ENCODE measurements at places on chromosomes 7 and 10. TPM values are rescaled to one million over a fixed set of nuclear protein-coding genes. Genes with fewer than 3 reads are reported as not detected.
A peak's percentile ranks its signal among the peaks of the same experiment; 100 is the strongest.

DNA sequence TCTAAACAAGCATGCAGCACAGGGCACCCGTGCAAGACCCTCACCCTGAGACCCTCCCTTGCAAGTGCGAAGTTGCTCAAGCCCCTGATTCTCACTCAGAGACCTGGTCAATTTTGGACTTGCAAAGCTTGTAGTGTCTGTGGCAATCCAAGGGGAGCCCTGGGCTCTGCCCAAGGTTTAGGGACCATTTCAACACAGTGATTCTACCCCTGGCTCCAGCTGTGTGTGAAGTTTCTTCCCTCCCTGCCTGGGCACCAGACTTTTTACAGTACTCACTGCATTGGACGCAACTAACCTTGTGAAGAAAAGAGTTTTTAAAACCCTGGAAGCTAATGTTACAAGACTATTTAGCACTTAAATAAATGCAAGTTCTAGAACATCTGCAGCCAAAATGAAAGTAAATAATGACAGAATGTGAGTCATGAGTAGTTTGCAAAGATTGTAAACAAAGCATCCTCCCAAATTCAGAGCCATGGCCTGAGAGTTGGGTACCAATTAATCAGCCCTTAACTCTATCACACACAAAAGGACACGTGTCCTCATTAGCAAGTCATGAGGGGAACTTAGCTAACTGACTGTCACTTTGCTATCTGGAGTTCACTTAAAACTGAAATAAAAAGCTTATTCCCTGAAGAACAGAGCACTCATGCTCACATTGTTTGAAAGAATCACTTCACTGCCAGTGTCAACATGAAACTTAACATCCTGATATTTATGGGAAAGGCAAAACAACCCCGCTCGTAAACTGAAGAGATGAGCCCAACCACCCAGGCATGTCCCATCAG is 48.1 kb downstream of the RGS10 start:
- H3K27me3 ChIP-seq = no peaks in the 10 kb centered on the region
- H3K4me1 ChIP-seq = peaks cover 77% of the 10 kb centered on the region
- no peak overlapping the region for H3K4me3 ChIP-seq
- peak overlapping the region; percentile 66 for H3K27ac ChIP-seq
- no peak for DNase-seq
- peaks cover 18% of the 10 kb centered on the region for H3K36me3 ChIP-seq

DNA sequence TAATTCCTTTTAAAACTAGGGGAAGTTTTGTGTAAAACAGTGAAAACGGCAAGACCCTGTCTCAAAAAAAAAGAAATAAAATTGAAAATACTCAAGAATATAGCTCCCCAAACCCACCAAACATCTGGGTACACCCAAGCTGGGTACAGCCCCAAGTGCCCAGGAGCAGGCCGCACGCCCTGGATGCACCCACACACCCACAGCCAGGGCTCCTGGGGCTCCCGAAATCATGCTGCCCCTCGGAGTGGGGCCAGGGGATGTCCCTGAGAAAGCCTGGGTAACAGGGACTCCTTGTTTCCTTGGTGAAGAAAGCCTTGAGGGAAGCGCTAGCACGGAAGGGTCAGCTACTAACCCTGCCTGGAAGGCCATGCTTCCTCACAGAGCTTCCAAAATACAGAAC is 10.1 kb downstream of the BNIP3 start:
- no peak for DNase-seq
- H3K36me3 ChIP-seq = peaks cover 29% of the 10 kb centered on the region
- no peaks in the 10 kb centered on the region for H3K27me3 ChIP-seq
- peak overlapping the region; percentile 88 for H3K27ac ChIP-seq
- H3K4me1 ChIP-seq = peaks cover 56% of the 10 kb centered on the region
- no peak overlapping the region for H3K4me3 ChIP-seq

DNA sequence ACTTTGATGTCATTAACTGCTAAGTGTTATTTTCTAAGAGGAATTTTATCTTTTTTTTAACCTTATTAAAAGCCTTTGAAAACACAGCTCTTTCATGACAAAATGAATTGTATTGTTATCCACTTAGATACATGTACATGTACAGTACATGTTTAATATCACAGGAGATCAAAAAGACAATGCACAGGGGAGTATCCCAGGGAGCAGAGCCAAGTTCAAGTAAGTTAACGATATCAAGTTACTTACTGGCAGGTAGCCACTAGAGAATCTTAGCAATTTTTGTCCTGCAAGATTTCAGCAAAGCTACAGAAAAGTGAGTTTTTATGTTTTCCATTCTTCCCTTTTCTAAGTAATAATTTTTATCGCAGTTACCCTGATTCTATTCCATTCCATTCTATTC is 33.9 kb upstream of the ARL4A start:
- H3K27ac ChIP-seq = no peak overlapping the region
- peaks cover 1% of the 10 kb centered on the region for H3K36me3 ChIP-seq
- no peak for DNase-seq
- no peaks in the 10 kb centered on the region for H3K4me1 ChIP-seq
- H3K27me3 ChIP-seq = no peaks in the 10 kb centered on the region

DNA sequence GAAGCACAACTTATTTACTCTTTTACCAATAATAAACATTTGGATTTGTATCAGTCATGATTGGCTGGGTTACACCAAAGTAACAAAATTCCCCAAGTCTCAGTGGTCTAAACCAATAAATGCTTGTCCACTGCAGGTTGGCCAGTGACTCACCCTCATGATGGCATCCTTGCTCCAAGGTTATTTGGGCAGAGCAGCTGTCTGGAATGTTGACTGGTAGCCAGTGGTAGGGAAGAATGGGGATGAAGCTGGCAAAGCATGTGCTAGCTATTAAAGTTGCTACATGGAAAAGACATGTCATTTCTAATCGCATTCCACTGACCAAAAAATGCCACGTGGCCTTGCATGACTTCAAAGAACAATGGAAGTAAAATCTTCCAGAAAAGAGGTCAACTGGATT is 1168.7 kb upstream of the CELF2 start:
- DNase-seq = no peak
- H3K27me3 ChIP-seq = peaks cover 4% of the 10 kb centered on the region
- no peak overlapping the region for H3K27ac ChIP-seq
- H3K4me3 ChIP-seq = no peak overlapping the region
- no peaks in the 10 kb centered on the region for H3K4me1 ChIP-seq
- H3K36me3 ChIP-seq = no peaks in the 10 kb centered on the region

GRCh38 chr10:111879969-111880368 is 303.6 kb downstream of the GPAM start:
- H3K36me3 ChIP-seq = no peaks in the 10 kb centered on the region
- no peak overlapping the region for H3K4me3 ChIP-seq
- H3K4me1 ChIP-seq = no peaks in the 10 kb centered on the region
- no peak for DNase-seq
- peaks cover 3% of the 10 kb centered on the region for H3K27me3 ChIP-seq
- no peak overlapping the region for H3K27ac ChIP-seq

Gene HTR5A
- not detected for total RNA-seq

Gene TRIM56
- 41.7 TPM for total RNA-seq

Gene COBL
- not detected for total RNA-seq

Gene PIP
- total RNA-seq = not detected

Data from activated naive CD4-positive, alpha-beta T cell treated with anti-CD3 and anti-CD28 coated beads for 36 hours (primary cell).